ENCODE measurements at places on chromosomes 7 and 10. TPM values are rescaled to one million over a fixed set of nuclear protein-coding genes. Genes with fewer than 3 reads are reported as not detected.

DNA sequence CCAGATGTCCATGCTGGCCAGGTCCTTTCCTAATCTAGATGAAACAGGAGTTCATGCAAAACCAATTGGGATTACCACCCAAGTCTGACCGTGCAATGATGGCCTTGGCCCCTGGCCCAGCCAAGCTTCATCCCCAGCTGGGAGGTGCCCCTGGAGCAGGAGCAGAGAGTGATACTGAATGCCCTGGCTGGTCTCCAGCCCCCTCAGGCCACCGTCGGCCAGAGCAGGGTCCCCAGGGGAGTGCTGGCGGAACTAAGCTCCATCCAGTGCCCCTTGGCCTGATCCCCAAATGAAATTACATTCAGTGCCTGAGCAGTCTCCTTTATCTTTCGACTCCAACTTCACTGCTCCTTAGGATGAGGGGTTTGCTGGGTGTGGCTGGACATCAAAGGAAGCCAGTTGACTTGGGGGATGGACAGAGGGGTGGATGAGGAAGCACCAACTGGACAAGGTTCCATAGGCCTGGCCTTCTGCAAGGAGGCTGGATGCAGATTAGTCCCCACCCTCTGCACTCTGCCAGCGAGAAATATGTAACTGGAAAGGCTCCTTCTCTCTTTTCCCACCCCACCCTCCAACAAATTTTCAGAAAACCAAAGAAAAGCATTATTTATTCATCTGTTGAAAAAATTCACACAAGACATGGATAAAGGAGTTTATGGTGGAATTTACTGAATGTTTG is 275.5 kb downstream of the PLXNA4 start:
- no peak overlapping the region for H3K27ac ChIP-seq
- DNase-seq = no peak
- no peak overlapping the region for H3K4me3 ChIP-seq
- H3K4me1 ChIP-seq = no peaks in the 10 kb centered on the region
- no peaks in the 10 kb centered on the region for H3K36me3 ChIP-seq
- no peaks in the 10 kb centered on the region for H3K27me3 ChIP-seq

DNA sequence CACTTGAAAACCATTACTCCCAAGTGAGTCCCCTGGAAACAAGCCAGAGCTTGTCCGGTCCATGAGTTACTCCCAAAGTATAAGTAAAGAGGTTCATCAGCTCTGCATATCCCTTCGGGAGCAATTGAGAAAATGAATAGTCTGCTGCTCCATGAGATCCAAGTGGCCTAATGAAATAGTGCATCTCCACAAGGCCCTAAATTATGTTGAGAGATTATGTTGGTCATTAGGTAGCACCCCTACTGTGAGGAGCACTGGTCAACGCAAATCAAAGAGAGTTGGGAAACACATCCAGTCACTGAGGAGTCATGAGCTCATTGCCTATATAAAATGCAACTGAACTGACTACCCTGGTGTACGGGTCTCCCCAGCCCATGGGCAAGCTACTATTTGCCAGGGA is 205.5 kb upstream of the AOAH start:
- no peak overlapping the region for H3K4me3 ChIP-seq
- no peaks in the 10 kb centered on the region for H3K4me1 ChIP-seq
- no peaks in the 10 kb centered on the region for H3K36me3 ChIP-seq
- no peak for DNase-seq
- H3K27me3 ChIP-seq = no peaks in the 10 kb centered on the region
- H3K27ac ChIP-seq = no peak overlapping the region

Gene LRMDA
- 29.9 TPM for total RNA-seq

Gene AKR1E2
- 11.3 TPM for total RNA-seq

Gene IMPDH1
- total RNA-seq = 93.4 TPM

- H3K4me1 ChIP-seq = peaks cover 5% of the 10 kb centered on the region
- no peak overlapping the region for H3K4me3 ChIP-seq
- no peaks in the 10 kb centered on the region for H3K36me3 ChIP-seq
- no peak overlapping the region for H3K27ac ChIP-seq
- H3K27me3 ChIP-seq = peaks cover 13% of the 10 kb centered on the region
These were observed 15.1 kb downstream of the PRSS2 start for GRCh38 chr7:142785841-142786250.

GRCh38 chr10:14156104-14156503 is 174.6 kb downstream of the FRMD4A start:
- no peaks in the 10 kb centered on the region for H3K4me1 ChIP-seq
- H3K36me3 ChIP-seq = no peaks in the 10 kb centered on the region
- DNase-seq = no peak
- H3K4me3 ChIP-seq = no peak overlapping the region
- H3K27ac ChIP-seq = no peak overlapping the region

Gene CRYGN
- not detected for total RNA-seq

Gene RBM17
- total RNA-seq = 90.8 TPM

DNA sequence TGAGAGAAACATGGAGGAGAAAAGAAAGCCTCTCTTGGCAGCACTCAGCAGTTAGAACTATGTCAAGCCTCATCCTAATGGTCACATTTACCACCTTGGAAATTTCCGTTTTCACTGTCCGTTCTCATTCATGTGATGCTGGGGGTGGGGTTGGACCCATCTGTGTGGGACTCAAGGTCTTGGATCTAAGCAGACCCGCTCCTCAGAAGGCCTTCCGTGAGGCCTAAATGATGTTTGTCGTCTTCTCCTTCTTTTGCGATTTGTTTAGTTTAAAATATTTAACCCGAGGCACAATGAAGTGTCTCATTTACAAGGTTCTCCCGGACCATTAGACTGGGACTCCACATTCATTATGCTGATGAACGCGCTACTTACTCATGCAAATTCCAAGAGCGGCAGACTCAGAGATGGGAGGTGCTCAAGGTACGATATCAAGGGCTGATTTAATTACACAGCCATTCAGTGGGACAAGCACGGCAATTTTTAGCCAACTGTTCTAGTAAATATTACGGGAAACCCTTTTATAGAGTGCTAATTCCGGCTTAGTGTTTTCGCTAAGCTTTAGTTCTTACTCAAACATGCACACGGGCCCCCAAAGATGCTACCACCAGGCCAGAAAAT is 109.1 kb upstream of the EFCAB10 start:
- H3K36me3 ChIP-seq = no peaks in the 10 kb centered on the region
- H3K4me1 ChIP-seq = no peaks in the 10 kb centered on the region
- H3K27me3 ChIP-seq = no peaks in the 10 kb centered on the region
- peak overlapping the region; percentile 51 for H3K4me3 ChIP-seq
- H3K27ac ChIP-seq = peak overlapping the region; percentile 71
- DNase-seq = no peak

All from lower lobe of right lung (tissue), 2 donors.